ENCODE measurements at places on chromosomes 13 and 19.
A peak's percentile ranks its signal among the peaks of the same experiment; 100 is the strongest.

GRCh38 chr13:27334774-27335435, 64.3 kb downstream of the RASL11A start:
- DNase-seq = no peak

DNA sequence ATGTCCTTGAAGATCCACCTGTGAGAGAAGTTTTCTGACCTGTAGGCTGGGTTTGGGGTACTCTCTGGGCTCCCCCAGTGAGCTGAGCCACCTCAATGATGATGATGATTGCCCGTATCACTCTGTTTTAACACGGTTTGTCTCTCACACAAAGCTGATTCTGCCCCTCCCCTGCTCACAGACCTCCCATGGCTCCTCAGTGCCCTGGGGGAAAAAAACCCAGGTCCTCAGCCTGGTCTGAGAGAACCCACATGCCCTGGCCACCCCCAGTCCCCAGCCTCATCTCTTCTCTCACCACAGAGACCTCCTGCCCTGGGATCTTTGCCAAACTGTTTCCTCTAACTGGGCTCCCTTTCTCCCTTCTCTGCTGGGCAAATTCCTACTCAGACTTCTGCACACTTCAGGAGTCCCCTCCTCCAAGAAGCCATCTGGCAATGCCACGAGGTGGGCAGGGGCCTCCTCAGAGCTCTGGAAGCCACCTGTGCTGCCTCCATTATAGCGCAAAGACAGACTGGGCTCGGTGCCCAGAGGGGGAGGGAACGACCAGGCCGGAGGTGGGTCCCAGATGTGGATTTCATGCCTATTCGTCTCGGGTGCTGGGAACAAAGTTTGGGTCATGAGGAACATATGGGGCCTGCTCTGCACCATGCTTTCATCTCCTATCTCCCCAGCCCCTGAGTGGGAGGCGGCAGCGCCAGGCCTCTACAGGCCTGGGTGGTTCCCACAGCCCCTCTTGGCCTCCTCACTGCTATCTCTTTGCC, 8.5 kb upstream of the CA11 start:
- DNase-seq = no peak

- no peak for DNase-seq
These were observed 667.9 kb upstream of the SLITRK5 start for GRCh38 chr13:87003265-87003664.

DNA sequence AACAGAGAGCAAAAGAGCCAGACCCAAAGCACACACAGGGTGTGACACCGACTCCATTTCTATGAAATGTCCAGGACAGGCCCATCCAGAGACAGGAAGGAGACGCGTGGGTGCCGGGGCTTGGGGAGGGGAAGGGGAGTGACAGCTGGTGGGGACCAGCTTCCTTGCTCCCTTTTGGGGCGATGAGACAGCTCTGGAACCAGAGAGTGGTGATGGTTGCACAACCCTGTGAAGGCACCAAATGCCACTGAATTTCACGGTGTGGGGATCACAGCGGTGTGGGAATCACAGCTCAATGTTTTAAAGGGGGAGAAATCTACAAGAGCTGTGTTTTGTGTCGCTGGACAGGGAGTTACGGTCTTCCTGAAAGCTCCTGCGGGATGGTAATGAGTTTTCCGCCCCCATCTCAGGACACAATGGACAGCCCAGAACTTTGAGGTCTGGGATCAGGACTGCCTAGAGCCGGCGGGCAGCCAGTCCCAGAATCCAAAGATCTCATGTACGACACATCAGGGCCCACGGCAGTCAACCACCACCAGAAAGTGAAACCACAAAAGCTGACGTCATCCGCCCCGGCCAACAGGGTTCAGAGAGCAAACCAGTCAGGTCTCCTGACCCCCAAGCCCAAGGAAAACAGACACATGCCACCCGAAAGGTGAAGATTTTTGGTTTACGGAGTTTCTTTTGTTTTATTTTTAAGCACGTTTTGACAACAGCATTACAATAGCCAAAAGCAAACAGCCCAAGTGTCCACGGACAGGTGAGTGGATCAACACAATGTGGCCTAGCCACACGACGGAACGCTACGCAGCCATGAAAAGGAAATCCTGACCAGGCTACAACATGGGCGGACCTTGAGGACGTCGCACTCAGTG, 7.3 kb downstream of the SGTA start:
- DNase-seq = no peak

- DNase-seq = no peak
These were observed 381.0 kb downstream of the DIAPH3 start for GRCh38 chr13:59782696-59783095.

- no peak for DNase-seq
These were observed 82.1 kb downstream of the URI1 start for GRCh38 chr19:30024091-30024490.

DNA sequence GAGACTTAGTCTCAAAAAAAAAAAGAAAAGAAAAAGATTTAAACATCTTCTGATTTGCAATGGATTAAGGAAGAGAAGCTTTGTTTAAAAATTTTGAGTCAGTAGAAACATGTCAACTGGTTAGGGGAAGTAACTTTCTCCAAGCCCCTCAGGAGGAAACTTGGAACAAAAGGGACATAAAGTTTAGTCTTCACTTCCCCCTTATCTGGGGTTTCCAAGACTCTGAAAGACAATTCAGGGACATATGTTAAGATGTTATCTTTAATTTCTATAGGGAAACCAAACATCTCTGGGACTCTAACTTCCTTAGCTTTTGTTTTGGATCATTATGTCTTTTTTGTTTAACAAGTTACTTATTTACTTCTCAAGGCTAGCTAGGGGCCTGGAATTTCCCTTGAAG, 20.1 kb upstream of the MRI1 start:
- DNase-seq = no peak

GRCh38 chr19:30097746-30098280, 155.8 kb downstream of the URI1 start:
- no peak for DNase-seq

GRCh38 chr13:21948769-21949474, 278.0 kb downstream of the FGF9 start:
- no peak for DNase-seq

GRCh38 chr13:46122304-46122703, 17.5 kb upstream of the CPB2 start:
- no peak for DNase-seq

DNA sequence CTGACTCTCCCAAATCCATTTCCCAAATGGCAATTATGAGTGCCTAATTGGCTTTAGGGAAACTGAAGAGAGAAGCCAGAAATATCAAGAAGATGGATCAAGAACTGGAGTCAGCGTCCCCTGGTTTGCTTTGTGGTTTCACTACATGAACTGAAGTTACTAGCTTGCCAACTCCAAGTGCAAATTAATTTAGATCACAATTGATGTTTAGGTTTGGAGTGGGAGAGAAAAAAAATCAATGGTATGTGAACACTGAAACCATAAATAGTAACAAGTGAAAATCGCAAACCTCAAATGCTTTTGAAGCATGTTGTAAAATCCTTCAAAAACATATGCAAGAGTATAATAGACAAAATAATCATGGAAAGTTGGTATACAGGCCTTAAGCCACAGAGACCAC, 1528.6 kb upstream of the SLC10A2 start:
- DNase-seq = no peak

DNA sequence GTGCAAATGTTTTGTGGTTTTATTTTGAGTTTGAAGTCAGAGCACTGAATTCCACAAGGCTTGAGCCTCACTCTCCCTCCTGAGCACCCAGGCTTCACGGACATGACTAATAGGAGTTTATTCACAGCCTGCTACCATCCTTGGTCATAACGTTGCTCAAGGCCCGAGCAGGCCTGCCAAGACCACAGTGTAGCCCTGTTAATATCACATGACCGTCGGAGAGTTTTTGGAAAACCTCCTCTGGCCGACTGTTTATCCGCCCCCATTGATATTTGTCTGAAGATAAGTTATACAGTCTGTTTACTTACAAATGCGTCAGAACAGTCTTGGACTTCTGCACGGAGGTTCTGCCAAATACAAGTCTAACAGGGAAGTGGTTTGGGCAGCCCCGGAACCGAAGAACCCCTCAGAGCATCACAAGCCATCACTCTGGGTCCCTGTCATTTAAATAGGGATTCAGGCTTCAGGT, 89.9 kb downstream of the COL4A2 start:
- DNase-seq = peak; percentile 21

Measured in occipital lobe (tissue), 3 donors.